ENCODE measurements at places on chromosomes 1 and 21. TPM values are rescaled to one million over a fixed set of nuclear protein-coding genes. Genes with fewer than 3 reads are reported as not detected.

Gene PLA2G2C
- total RNA-seq: not detected

GRCh38 chr1:231107600-231108326 lies 54.1 kb upstream of the TRIM67 start:
- H3K27ac ChIP-seq: no peak overlapping the region
- H3K27me3 ChIP-seq: no peaks in the 10 kb centered on the region
- no peak overlapping the region for H3K4me3 ChIP-seq
- no peaks in the 10 kb centered on the region for H3K4me1 ChIP-seq
- no peaks in the 10 kb centered on the region for H3K36me3 ChIP-seq

- H3K27me3 ChIP-seq: no peaks in the 10 kb centered on the region
Measured at GRCh38 chr1:8516793-8517556, 199.1 kb downstream of the SLC45A1 start.

Gene SUMO3
- 64.8 TPM for total RNA-seq

Gene CSF3R
- 17.3 TPM for total RNA-seq

- no peak for DNase-seq
- H3K36me3 ChIP-seq: no peaks in the 10 kb centered on the region
- no peak overlapping the region for H3K4me3 ChIP-seq
- no peak overlapping the region for H3K27ac ChIP-seq
Measured at GRCh38 chr1:71557138-71557537, 476.3 kb upstream of the ZRANB2 start.

DNA sequence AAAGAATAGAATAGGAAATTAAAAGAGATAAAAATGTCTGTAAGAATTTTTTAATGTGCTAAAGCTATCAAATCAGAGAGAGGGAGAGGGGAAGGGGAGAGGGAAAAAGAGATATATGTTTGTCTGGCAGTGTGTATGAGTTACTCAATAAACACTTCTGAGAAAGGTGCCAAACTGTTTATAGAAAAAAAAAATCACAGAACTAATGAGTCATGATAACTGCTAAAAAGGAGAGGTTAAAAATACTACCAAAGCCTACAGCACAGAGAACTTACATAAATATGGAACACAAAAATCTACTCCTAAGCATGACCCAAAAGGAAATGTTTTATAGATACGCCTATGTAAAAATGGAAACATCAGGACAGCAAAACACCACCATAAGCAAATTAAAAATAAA lies 45.4 kb downstream of the SELENOF start:
- H3K27me3 ChIP-seq: no peaks in the 10 kb centered on the region
- no peak overlapping the region for H3K27ac ChIP-seq
- DNase-seq: no peak
- H3K4me1 ChIP-seq: no peaks in the 10 kb centered on the region

Gene OLFML3
- total RNA-seq: 51.2 TPM

DNA sequence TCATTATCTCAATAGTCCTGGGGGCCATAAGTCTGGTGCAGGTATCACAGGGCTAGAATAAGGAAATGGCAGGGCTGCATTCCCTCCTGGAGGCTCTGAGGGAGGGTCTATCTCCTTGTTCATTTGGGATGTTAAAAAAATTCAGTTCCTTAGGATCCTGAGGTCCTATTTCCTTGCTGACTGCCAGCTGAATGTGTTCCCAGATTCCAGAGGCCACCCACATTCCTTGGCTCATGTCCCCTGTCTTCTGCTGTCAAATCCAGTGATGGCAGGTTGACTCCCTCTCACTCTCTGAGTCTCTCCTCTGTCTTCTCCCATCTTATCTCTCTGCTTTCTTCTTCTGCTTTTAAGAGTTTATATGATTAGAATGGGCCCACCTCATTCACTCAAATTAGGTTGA lies 400.6 kb downstream of the PTPRU start:
- no peaks in the 10 kb centered on the region for H3K27me3 ChIP-seq
- H3K4me1 ChIP-seq: no peaks in the 10 kb centered on the region
- no peak overlapping the region for H3K4me3 ChIP-seq
- no peak overlapping the region for H3K27ac ChIP-seq
- DNase-seq: no peak

Gene RGS18
- 2.6 TPM for total RNA-seq

DNA sequence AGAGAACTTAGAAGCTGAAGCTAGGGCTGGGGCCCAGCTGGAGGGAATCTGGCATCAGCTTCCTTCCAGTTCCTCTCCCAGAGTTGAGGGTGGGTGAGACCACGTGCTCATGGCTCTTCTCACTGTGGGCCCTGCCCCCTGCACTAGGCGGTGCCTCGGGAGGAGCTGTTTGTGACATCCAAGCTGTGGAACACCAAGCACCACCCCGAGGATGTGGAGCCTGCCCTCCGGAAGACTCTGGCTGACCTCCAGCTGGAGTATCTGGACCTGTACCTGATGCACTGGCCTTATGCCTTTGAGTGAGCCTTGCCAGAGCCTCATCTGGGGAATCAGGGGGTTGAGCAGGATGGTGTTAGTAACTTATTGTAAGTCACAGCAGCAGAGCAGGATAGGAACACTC lies 16.1 kb downstream of the AKR1A1 start:
- no peaks in the 10 kb centered on the region for H3K27me3 ChIP-seq
- no peaks in the 10 kb centered on the region for H3K4me1 ChIP-seq
- no peak overlapping the region for H3K4me3 ChIP-seq

Gene AHDC1
- 15.4 TPM for total RNA-seq

GRCh38 chr1:35505911-35506798 lies 51.0 kb downstream of the KIAA0319L start:
- H3K36me3 ChIP-seq: no peaks in the 10 kb centered on the region
- DNase-seq: no peak
- H3K27ac ChIP-seq: peak overlapping the region; percentile 65
- no peaks in the 10 kb centered on the region for H3K4me1 ChIP-seq

- H3K27me3 ChIP-seq: peaks cover 4% of the 10 kb centered on the region
- peak; percentile 71 for DNase-seq
- H3K36me3 ChIP-seq: no peaks in the 10 kb centered on the region
- H3K4me1 ChIP-seq: no peaks in the 10 kb centered on the region
Measured at GRCh38 chr1:165367375-165367993, 11.0 kb upstream of the LMX1A start.

DNA sequence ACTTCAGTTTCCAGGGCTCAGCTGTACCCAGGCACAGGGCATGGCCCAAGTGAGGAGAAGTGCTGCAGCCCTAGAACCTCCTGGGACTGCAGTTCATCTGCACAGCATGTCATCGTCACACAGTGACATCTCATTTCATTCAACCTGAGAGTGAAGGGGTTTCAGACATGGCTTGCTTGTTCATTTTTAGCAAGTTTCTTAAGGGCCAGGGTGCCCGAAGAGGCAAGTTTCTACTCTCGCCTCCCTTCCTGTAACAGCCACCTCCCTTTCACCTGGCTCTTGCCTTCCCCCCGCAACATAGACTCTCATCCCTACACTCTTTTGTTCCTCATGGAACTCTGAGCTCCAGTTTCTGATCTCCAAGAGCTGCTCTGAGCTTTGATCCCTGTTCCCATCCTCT lies 108.1 kb downstream of the C1orf21 start:
- H3K27me3 ChIP-seq: no peaks in the 10 kb centered on the region
- no peak overlapping the region for H3K27ac ChIP-seq
- H3K4me3 ChIP-seq: no peak overlapping the region
- DNase-seq: no peak
- no peaks in the 10 kb centered on the region for H3K36me3 ChIP-seq

Gene HSPB7
- total RNA-seq: 8.8 TPM

DNA sequence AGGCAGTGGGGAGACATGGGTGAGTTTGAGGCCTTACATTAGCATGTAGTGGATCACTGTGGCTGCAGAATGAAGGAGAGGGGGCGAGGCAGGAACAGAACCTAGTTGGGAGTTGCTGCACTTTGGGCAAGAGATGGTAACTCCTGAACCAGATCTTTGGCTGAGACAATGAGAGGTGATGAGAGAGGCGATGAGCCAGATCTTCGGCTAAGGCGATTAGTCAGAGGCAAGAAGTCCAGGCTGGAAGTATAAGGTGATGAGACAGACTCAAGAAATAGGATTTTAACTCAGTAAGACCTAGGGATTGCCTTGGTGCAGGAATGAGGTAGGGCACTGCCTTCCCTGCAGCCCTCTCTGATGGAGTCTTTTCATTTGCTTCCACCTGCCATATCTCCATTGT lies 9.1 kb upstream of the ARTN start:
- no peak overlapping the region for H3K4me3 ChIP-seq
- H3K36me3 ChIP-seq: no peaks in the 10 kb centered on the region
- H3K27me3 ChIP-seq: no peaks in the 10 kb centered on the region
- no peak overlapping the region for H3K27ac ChIP-seq
- DNase-seq: no peak
- H3K4me1 ChIP-seq: no peaks in the 10 kb centered on the region

Gene CENPF
- 4.0 TPM for total RNA-seq

Gene LRRC38
- total RNA-seq: not detected

- no peak overlapping the region for H3K27ac ChIP-seq
- no peak overlapping the region for H3K4me3 ChIP-seq
- DNase-seq: no peak
Measured at GRCh38 chr1:114322734-114323133, 169.1 kb upstream of the SYT6 start.

Gene TMPRSS3
- total RNA-seq: 9.2 TPM

DNA sequence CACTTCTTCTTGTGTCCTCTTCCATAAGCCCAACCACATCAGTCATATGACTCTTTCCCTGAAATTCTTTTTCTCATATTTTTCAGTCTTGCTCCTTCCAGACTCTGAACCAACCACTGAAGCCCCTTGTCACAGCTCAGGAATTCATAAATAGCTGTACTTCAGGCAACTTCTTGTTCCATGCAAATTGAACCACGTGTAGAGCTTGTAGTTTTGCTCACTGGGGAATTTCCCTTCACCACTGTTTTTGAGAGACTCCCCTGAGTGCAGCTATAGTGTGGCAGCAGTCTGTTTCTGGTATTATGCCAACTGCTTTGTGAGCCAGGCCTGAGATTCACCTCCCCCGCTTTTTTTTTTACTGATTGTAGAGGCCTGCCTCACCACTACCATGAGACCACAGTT lies 150.3 kb upstream of the SPAG17 start:
- DNase-seq: no peak
- no peaks in the 10 kb centered on the region for H3K4me1 ChIP-seq
- H3K27ac ChIP-seq: no peak overlapping the region
- no peaks in the 10 kb centered on the region for H3K27me3 ChIP-seq

GRCh38 chr1:56437959-56438358 lies 141.4 kb downstream of the PLPP3 start:
- DNase-seq: no peak
- H3K4me3 ChIP-seq: no peak overlapping the region
- H3K4me1 ChIP-seq: peaks cover 3% of the 10 kb centered on the region
- no peaks in the 10 kb centered on the region for H3K36me3 ChIP-seq

- no peak overlapping the region for H3K4me3 ChIP-seq
- DNase-seq: no peak
- H3K27me3 ChIP-seq: no peaks in the 10 kb centered on the region
- H3K36me3 ChIP-seq: no peaks in the 10 kb centered on the region
- no peak overlapping the region for H3K27ac ChIP-seq
Measured at GRCh38 chr1:224828691-224829090, 100.8 kb upstream of the DNAH14 start.

DNA sequence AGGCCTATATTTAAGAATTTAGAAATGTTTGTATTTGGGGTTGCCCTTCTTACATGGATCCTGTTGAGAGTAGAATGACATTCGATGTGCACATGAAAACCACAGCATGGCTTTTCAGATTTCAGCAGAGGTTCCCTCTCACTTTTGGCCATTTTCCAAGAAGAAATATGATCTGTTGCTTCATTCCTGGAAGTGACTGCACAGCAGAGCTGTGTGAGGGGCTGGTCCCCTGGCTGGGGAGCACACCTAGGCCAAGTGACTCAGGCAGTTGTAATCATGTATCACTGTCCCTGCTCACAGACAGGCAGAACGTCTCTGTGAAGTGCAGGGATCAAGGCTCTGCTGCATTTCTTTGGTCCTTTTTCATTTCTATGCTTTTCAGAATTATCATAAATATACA lies 32.3 kb downstream of the AGT start:
- H3K27ac ChIP-seq: no peak overlapping the region
- no peaks in the 10 kb centered on the region for H3K4me1 ChIP-seq
- peaks cover 6% of the 10 kb centered on the region for H3K36me3 ChIP-seq
- no peak overlapping the region for H3K4me3 ChIP-seq
- DNase-seq: no peak
- H3K27me3 ChIP-seq: no peaks in the 10 kb centered on the region

Gene BRDT
- 0.29 TPM for total RNA-seq

Gene RHCE
- 0.66 TPM for total RNA-seq

Gene ADCY10
- total RNA-seq: under 0.01 TPM

Gene GNAI3
- total RNA-seq: 6.2 TPM

DNA sequence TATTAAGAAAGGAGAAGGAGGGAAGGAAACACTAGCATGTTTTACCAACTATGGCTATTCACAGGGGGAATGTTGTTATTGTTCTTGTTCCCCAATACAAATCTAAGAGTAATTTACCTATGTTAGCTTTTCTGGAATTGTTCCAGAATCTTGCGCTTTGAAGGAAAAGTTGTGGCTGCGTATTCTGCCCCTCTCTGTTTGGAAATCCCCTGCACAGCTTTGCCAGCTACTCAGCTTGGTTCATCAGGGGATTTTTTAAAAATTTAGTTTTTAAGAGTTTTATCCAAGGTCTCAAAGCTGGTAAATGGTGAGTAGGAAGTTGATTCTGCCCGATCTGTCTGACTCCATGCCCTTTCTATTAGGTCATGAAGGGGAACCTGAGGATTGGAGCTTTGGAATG lies 9.5 kb upstream of the IRF6 start:
- H3K4me1 ChIP-seq: no peaks in the 10 kb centered on the region
- no peak for DNase-seq
- no peaks in the 10 kb centered on the region for H3K36me3 ChIP-seq
- no peaks in the 10 kb centered on the region for H3K27me3 ChIP-seq

Gene GOLT1A
- 3.4 TPM for total RNA-seq

GRCh38 chr1:175116210-175116798 lies 48.7 kb downstream of the TNN start:
- no peak overlapping the region for H3K4me3 ChIP-seq
- H3K27ac ChIP-seq: no peak overlapping the region
- H3K36me3 ChIP-seq: no peaks in the 10 kb centered on the region
- no peaks in the 10 kb centered on the region for H3K4me1 ChIP-seq

Gene OPRD1
- total RNA-seq: not detected

DNA sequence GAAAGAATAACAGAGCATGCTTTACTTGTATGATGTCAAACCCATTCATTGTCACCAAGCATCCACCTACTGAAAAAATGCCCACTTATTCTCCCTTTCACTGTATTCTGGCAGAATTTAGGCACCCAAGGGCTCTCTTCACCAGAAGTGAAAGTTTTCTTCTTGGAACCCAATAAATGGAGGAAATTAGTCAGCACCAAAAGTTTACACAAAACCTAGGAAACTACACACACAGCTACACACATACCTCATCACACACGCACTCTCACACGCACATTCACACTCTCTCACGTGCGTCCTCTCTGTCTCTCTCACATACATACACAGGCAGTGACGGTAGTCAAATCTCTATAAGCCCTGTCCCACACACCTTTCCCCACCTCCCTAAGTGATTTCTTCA lies 37.6 kb downstream of the MCOLN2 start:
- H3K27ac ChIP-seq: no peak overlapping the region
- H3K4me1 ChIP-seq: no peaks in the 10 kb centered on the region
- H3K36me3 ChIP-seq: no peaks in the 10 kb centered on the region
- H3K4me3 ChIP-seq: no peak overlapping the region
- no peak for DNase-seq
- no peaks in the 10 kb centered on the region for H3K27me3 ChIP-seq

Gene ACTN2
- total RNA-seq: not detected
